Amygdala (tissue), 56 donors: ENCODE measurements at places on chromosomes 5 and 9.

DNA sequence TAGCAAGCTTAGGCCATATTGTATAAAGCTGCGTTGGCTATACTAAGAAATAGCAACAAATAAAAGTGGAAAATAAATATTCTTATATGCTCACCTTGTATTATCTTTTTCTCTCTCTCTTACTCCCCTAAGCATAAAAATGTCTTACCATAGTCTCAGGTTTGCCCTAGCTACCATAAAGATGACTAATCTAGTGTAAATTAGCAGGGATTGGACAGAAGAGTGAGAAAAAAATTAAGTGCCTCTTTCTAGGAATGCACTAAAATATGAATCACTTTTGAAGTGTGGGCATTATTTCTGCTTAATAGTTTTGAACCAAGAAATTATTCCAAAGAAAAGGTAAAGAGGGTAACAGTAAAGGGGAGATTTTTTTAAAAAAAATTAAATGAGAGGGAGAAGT is 201.3 kb downstream of the HINT1 start:
- no peak for DNase-seq

DNA sequence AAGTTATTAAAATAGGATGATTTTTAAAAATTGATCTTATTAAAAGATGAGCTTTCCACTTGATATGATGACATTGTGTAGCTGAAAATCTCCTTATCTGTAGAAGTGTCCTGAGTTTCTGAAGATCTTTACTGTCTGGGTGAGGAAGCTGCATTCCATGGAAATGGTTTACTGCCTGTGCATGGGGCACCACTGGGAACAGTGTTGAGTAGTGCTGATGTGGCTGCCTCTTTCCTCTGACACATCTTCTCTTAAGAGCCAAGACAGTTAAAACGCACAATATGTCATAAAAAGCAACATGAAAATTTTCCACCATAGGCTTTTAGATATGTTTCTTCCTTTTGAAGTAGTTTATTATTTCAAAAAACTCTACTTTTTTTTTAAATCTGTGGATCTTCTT is 24.6 kb downstream of the SECISBP2 start:
- DNase-seq: no peak

DNA sequence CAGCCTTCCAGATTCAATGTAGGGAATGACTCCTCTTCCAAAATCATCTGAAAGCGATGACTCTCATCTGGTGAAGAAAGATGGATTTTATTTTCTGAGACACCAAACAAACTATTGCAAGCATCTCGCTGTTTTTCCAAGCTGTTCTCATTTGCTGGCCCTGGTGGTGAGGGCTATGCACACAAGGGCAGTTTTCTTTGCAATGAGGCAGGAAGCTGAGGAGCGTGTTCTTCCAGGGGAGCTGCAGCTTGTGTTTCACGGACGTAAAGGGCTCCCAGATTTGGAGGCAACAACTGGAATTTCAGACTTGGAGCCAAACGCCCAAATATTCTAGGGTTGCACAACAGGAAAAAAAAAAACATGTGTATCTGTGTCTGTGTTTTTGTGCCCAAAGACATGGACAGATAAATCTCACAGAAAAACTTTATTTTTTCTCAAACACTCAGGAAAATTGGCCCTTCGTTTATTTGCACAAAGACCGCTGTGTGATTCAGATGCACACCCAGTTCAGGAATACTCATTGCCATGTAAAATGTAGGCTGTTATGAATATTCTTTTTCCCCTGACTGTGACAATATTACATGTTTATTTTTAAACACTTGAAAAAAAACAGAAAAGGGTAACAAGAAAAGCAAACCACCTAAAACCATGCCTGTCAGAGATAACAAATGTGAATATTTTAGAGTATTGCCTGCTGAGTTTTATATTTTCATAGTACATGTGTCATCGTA is 151.3 kb downstream of the GAS1 start:
- no peak for DNase-seq

- no peak for DNase-seq
These were observed 81.7 kb downstream of the DCP2 start for GRCh38 chr5:113058269-113058668.

- DNase-seq: no peak
These were observed 5.7 kb upstream of the LCN9 start for GRCh38 chr9:135657416-135657815.

- DNase-seq: no peak
These were observed 61.9 kb downstream of the DENND1A start for GRCh38 chr9:123868002-123868401.

DNA sequence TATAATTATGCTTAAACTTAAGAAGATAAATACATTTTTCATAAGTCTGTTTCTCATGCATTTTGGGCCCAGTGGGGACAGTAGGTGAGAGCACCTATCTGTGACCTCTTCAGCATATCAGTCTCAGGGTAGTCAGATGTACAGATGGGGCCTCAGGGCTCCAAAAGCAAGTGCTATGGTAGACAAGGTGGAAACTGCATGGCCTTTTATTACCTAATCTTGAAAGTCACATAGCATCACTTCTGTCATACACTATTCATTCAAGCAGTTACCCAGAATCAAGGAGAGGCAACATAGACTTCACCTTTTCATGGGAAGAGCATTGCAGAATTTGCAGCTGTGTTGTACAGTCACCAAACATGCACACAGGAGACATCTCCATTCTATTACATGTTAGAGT is 94.8 kb downstream of the SV2C start:
- DNase-seq: no peak

DNA sequence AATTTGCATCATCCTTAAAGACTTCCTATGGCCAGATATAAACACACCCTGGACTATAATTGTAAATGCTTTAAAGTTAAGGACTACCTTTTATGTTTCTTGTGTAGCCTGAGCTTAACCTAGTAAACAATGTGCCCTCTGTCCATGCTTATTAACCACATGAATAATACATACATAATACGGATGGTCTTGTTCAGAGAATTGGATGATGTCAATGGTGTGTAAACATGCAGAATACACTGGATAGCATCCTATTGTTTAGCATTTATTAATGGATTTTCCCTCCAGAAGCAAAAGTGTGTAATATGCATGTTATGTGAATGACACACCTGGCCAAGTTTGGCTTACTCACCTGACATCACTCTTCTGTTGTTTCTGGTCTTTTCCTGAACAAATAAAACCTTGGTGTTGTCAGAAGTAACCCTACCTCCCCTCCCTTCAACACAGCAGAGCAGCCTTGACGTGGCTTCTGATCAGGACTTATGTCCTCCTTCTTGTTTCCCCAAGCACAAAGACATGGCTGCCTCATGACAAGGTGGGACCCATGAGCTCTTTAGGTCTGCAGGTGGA is 517.9 kb downstream of the MTRR start:
- DNase-seq: no peak

DNA sequence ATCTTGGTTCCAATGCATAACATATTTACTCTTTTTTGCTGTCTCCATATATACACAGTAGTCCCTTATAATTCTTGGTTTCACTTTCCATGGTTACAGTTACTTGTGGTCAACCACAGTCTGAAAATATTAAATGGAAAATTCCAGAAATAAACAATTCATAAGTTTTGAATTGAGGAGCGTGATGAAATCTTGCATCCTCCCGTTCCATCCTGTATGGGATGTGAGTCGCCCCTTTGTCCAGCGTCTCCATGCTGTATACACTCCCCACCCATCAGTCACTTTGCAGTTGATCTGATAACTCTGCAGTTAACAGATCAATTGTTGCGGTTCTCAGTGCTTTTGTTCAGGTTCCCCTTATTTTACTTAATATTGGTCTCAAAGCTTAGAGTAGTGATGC is 11.5 kb upstream of the FAF2 start:
- DNase-seq: no peak

- no peak for DNase-seq
These were observed 26.3 kb downstream of the OR2V2 start for GRCh38 chr5:181173420-181174342.

- DNase-seq: no peak
These were observed 183.5 kb downstream of the TRIM32 start for GRCh38 chr9:116870566-116870965.

- no peak for DNase-seq
These were observed 29.8 kb downstream of the PROP1 start for GRCh38 chr5:177966009-177966838.

GRCh38 chr5:32865475-32865874 is 154.4 kb downstream of the NPR3 start:
- DNase-seq: no peak

DNA sequence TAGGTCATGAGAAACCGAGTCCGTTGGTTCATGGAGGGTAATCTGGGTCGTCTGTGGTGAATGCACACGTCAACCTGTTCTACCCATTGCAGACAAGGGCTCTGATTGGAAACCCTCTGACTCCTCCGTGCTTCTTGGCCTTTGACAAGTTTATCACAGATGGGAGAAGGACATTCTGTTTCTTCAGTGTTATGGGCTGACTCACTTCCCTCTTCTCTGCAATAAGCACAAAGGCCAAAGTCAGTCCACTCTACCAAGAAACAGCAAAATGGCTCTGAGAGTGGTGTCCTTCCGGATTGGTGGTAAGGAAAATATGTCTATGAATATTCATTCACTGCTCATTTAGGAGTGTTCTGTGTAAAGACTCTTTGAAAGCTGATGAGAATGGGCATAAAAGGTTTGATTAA is 89.3 kb downstream of the FEM1C start:
- no peak for DNase-seq

DNA sequence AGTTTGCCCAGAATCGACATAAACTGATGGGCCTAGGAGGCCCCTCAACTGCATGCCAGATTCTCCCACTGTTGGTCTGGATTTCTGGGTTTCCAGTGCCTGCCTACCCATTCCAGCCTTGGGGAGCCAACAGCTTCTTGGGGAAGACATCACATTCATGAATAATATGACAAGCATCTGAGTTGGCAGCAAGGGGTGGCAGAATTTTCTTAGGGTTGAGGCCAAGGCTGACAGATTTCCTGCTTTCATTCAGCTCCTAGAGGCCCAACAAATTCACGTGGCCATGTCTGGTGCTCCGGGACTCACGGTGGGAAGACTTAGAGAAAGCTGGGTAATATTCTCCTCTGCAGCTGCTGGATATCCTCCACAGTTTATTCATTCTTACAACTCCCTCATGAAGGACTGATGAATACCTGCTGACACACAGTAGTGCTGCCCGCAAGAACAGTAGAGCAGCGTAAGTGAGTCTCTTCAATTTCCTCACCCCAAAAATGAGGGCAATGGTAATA is 305.0 kb upstream of the TNC start:
- DNase-seq: no peak

DNA sequence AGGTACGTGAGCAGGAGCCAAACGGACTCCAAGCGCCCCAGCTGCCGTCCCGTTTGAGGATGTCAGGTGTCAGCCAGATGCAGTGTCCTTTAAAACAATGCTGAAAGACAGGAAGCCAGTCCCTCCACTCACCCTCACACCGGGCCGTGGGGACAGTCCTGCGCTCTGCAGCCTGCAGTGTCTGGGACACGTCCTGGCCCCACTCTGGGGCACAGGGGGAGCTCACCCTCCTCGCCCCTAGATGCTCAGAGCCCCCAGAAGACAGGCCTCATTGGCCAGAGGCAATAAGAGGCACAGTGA is 79.7 kb downstream of the ZNF354C start:
- DNase-seq: no peak

GRCh38 chr9:114851306-114851705 is 45.5 kb upstream of the TNFSF15 start:
- no peak for DNase-seq

DNA sequence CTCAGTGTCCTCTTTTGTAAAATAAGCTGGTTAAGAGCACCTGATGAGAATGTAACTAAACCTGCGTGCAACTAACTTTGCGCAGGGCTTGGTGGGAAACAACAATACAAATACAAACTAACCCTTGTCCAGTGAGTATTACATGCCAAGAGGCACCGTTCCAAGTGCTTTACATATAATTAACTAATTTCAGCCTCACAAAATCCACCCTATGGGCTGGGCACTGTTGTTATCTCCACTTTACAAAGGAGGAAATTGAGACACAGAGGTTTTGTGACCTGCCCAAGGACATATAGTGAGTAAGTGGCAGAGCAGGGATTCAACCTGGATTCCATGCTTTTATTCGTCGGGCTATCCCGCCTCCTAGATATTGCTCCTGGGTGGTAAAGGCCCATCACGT is 26.2 kb upstream of the TNIP1 start:
- no peak for DNase-seq

- DNase-seq: no peak
These were observed 142.9 kb downstream of the ATPSCKMT start for GRCh38 chr5:10106806-10107205.

- DNase-seq: peak; percentile 46
These were observed 1.1 kb upstream of the NOTCH1 start for GRCh38 chr9:136546697-136547501.

- no peak for DNase-seq
These were observed 107.9 kb downstream of the TRIO start for GRCh38 chr5:14250748-14251701.

GRCh38 chr5:144467792-144468191 is 297.1 kb downstream of the KCTD16 start:
- DNase-seq: no peak

DNA sequence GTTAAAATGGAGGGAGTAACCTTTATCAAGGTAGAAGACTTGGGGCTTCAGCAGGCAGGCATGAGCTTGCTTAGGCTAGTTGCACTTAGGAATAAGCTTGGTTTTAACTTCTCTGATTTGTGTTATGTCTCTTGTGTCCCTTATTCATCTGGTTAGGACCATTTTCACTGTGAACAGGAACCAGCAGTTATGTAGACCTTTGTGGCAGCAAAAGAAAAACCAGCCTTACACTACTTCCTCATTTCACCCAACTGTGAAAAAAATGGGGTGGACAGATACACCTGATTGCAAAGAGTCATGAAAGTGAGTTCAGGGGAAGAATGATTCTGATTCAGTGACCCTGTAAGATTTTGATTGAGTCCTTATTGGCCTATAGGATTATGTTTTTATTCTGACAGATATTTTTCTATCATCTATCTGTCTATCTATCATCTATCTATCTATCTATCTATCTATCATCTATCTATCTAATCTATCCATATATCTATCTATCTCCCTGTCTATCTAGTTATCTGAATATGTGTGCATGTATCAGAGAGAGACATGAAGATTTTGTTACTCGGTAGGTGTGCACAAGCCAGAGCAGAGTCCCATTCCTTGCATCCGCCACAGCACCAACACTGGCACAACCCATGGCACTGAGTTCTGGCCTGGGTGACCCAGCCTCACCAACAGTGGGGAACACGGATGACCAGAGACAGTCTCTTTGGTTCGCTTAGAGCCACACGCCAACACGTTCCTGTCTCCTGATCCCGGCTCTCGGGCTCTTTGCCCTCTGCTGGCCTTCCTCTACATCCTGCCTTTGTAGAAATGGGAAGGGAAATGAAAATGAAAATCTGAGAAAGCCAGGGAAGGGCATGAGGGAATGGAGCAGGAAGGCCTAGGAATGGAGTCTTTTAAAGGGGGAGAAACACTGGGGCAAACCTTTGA is 1.3 kb upstream of the ZNF366 start:
- DNase-seq: no peak

DNA sequence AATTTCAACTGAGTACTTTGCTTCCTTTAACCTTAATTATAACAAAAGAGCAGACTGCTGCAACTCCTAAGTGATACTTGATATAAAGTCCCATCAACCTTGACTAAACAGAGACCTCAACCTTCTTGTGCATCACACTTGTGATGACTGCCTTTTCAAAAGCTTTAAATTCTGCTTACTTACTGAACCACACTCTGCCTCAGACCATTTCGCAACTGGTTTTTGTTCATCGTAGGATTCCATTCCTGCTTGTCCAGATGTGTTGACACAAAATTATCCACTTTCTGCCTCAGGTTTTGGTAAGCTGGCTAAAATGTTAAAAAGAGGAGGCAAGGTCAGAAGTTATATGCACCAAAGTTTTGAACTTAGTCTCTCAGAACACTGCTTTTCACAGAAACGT is 3.5 kb downstream of the BOD1 start:
- no peak for DNase-seq
